NCI-H1417 treated with DMSO at 0.1 percent for 48 hours (cell line): ENCODE measurements at places on chromosomes 6 and 20.

DNA sequence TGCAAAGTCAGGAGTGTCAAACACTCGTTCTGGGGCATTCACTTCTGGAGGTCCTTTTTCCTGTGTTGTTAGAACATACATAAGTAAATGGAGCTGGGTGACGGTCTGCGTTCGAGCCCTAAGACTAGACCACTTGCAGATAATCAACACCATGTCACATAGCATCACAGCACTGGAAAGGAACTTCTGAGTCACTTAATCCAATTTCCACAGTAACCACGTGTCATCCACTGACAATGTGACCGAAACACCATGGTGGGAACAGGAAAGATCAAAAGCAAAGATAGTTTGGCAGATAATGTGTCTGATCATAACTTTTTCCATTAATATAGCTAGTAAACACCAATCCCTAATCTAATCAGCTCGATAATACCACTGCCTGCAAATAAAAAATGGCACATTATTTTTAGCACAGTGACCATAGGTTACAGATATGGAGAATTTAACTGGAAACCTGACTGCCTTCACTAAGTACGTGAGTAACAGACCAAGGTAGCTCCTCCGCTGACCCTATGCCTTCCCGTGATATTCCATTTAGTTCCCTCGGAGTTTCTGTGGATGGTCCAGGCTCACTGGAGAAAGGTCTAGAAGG, 34.8 kb downstream of the WRNIP1 start:
- no peak for DNase-seq

DNA sequence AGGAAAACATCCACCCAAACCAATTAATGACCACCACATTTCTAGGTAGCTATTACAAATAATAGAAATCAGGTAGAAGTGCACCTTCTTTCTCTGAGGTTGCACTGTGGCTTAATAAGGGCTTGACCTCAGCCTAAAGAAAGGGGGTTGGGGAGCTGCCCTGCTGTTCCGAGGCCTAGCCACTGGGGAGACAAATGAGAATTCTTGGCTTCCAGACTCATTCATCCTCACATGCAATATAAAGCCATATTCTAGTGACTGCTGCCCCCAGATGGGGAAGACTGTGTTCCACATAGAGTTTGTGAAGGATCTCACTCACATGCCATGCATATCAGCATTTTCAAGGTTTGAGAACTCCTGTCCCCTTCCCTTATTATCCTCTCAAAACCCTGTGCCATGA, 22.9 kb downstream of the SAYSD1 start:
- DNase-seq, result no peak

- DNase-seq, result no peak
These were observed 321.5 kb upstream of the MAN1A1 start for GRCh38 chr6:119671105-119671504.

- DNase-seq, result no peak
These were observed 35.6 kb downstream of the TM9SF4 start for GRCh38 chr20:32144898-32145662.

- DNase-seq, result no peak
These were observed 8.4 kb downstream of the CST7 start for GRCh38 chr20:24957326-24958016.

DNA sequence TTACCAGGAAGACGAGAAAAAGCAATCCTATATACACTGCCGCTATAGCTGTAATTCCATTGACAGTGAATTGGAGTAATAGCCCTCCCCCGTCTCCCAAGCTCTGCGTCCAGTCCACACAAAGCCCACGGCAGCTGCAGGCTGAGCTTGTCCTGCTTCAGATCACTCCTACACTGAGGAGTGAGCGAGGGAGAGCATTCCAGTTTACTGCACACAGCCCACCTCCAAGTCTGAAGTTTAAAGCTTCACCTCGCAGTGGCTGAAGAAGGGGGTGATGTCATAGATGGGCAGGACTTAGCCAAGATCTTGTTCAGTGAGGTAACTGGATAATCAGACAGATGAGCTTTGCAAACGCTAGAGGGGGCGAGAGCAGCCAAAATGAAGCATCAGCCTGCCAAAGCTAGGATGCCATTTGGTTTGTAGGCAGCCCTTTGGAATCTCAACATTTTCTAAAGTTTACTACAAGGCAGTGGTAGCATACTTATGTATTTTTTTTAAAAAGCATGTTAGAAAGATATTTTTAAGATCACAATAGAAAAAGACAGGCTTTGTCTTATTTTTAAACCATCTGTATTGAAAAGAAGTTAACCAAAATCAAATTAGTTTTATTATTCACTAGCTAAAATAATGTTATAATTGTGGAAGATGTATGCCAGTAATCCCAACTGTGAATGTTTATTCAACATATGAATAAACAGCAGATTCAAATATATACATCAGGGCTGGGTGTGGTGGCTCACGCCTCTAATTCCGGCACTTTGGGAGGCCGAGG, at the start of gene FLRT3:
FLRT3 (minus strand) TSS at position 213 of the 772 bp plus-strand sequence. CDS start 10,106 bp downstream, outside the sequence.
- DNase-seq, result peak; percentile 70

- no peak for DNase-seq
These were observed 59.8 kb downstream of the SMLR1 start for GRCh38 chr6:130886966-130887365.

- no peak for DNase-seq
These were observed 26.4 kb downstream of the FRK start for GRCh38 chr6:116034327-116034726.

- no peak for DNase-seq
These were observed 295.5 kb upstream of the HS3ST5 start for GRCh38 chr6:114638341-114638740.

DNA sequence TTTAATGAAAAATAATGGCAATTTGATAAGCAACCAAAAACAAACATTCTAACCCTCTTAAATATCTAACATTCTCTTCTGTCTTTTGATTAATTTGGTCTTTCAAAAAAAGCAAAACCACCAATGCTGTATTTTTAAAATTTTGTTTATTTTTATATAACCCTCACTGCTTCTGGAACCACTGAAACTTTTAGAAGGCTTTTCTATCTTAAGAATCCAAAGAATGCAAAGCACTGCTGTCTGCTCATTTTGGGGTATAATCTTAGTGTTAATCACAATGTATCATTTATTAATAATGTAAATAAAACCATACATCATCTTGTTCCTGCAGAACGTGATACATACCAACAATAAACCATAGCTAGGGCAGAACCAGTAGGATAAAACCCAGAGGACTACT, 14.0 kb downstream of the STK38 start:
- DNase-seq, result no peak
